ENCODE measurements at places on chromosomes 5 and 9.

- no peak for DNase-seq
Observed at GRCh38 chr5:54884195-54884536, 101.2 kb downstream of the ESM1 start.

DNA sequence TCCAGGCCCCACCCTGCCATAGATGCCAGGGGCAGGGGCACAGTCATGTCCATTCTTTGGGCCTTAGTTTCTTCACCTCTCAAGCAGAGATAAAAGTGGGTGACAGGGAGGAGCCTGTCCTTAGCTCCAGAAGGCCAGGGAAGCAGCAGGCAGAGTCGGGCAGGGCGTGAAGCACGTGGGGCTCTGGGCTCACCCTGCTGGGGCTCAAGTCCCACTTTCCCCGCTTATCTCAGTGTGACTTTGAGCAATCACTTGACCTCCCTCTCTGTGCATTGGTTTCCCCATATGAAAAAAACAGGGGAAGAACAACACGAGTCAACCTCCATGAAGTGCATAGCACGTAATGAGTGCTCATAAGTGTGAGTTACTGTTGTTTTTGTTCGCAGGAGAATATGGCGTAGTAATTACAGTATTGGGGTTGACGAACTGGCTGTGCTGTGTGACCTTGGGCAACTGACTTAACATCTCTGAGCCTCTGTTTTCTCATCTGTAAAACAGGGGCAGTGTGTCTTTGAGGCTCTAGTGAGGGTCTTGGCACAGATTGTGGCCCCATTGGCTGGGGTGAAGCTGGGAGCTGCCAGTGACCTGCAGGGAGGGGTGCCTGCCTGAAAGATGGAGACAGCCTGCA, 39.9 kb upstream of the HAND1 start:
- DNase-seq, result no peak

- no peak for DNase-seq
Observed at GRCh38 chr9:34510497-34511468, 12.0 kb downstream of the ENHO start.

- no peak for DNase-seq
Observed at GRCh38 chr9:114272739-114273431, 50.0 kb upstream of the ORM1 start.

Measured in hematopoietic multipotent progenitor cell treated with erythropoietin and hydrocortisone succinate and interleukin-3 and kit ligand, for 4 days (in vitro differentiated cells).